ENCODE measurements at places on chromosomes 4 and X.

DNA sequence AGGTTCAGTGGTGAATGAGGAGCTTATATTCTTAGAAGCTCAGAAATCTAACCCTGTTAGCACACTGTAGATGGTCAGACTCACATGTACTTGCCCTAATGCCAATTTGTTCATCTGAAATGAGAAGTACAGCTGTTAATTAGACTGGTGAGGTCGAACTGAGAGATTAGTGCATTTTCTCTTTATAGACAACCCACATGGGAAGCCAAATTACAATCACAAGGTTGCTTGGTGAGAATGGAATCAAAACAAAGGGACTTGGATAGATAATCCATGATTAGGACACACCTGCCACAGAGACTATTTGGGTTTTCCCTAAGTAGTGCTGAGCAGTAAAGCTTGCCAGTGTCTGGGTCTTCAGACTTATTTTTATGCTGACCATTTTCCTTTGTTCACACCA lies 88.3 kb downstream of the POLA1 start:
- DNase-seq: no peak

DNA sequence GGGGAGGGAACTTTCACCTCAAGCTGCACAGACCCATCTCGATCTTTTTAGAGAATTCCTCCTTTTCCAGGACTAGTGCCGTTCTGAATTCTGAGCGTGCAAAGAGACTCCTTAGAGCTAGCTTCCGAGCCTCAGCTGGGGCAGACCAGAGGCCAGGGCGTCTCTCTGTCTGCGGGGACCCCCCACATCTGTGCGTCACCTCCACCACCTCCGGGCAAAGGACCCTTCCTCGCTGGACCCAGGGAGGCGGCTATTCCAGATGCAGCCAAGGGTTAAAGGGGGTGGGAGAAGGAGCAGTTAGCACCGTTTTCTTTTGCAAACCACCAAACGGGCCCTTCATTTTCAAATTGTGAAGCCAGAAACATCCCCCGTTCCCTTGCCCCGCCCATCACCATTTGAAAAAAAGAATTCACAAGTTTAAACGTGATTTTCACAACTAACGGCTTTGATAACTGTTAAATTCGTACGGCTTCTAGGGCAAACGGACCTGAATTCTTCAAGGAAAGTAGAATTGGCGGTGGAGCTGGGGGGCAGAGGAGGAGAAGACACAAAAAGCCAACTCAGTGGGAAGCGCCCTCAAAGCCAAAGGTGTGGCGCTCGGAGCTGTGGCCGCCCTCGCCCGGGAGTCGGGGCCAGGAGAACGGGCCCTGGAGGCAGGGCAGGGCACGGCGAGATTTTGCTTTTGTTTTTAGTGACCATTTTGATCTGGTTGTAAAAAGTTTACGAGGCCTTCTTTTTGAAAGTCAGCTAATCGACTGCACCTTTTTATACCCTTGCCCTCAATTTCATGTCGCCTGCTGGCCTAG lies 3.3 kb upstream of the PDGFRA start:
- DNase-seq: no peak

DNA sequence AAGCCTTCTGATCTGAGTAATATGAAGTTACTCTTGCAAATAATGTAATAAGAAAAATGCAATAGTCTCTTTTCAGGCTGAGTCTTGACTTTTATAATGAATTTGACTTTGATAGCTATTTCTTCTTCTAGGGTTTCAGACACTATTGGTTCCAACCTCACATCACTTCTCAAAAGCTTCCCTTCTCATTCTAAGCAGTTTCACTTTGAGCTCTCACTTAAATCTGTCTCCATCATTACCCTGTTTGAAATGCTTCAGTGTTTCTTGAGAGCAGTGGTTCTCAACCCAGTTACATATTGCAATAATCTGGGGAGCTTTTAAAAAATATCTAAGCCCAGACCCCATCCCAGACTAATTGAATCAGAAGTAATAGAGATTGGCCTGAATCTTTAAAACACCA lies 40.5 kb upstream of the BMP2K start:
- no peak for DNase-seq

GRCh38 chrX:122584981-122585380 lies 599.1 kb upstream of the GRIA3 start:
- DNase-seq: no peak

DNA sequence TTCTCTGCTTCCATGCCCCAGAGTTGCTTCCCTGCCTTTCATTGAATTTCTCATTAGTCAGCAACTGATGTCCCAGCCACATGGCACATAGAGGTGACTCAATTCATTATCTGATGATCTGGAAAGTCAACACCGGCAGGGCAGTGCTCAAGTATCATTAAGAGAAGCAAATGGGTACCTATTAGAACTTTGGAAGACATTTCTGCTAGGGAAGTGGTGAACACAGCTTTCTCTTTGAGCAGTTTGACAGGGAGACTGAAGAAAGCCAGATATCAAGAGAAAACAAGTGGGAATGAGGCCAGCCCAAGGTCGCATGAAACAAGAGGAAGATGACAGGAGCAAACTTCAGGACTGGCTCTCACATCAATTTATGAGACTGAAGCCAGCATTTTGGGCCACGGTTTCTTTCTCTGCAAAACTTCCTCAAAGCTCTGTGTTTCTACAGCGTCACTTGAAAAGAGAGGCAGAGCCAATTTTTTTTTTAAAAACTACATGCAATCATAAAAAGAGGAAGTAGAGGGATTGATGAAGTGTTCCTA lies 108.3 kb upstream of the RPS6KA3 start:
- no peak for DNase-seq

DNA sequence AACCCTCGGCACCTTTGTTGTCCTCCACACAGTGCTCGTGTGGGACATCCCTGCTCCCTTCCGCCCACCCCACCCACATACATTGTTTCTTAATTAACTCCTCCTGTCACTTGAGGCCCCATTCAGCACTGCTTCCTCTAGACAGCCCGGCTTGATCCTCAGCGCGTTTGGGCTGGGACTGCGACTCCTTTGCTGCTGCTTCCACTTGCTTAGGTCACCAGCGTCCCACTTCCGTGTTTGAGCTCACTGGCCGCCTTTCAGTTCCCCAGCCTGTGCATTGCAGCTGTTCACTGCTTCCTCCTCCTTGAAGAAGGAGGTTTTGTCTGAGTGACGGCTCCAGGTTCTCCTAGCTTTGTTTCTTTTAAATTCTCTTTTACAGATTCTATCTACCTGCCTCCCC lies 16.1 kb downstream of the RNF4 start:
- peak; percentile 54 for DNase-seq

DNA sequence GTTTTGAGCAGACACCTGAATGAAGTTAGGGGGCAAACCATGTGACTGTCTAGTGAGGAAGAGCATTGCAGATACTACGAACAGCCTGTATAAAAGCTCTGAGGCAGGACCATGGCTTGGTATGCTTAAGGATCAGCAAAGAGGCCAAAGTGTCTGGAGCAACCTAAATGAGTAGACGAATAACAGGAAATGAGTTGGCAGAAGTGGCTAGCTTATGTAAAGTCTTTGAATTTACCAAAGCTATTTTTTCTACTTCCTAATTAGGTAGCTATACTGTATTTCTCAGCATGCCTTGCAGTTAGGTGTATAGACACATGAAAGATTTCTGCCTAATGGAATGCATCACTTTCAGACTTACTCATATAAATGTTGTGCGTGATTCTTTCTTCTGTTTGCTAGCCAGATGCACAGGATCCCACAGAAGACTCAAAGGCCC lies 9.3 kb upstream of the GPRIN3 start:
- DNase-seq: peak; percentile 36

DNA sequence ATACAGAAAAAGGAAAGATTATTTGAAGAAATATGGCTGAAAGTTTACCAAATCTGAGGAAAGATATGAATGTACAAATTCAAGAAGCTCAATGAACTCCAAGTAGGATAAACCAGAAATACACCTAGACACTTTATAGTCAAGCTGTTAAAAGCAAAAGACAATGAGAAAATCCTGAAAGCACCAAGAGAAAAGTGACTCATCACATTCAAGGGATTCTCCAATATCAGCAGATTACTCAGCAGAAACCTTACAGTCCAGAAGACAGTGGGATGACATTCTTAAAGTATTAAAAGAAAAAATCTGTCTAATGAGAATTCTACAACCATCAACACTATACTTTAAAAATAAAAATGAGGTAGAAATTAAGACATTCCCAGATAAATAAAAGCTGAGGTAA lies 223.8 kb upstream of the ZCCHC13 start:
- no peak for DNase-seq

DNA sequence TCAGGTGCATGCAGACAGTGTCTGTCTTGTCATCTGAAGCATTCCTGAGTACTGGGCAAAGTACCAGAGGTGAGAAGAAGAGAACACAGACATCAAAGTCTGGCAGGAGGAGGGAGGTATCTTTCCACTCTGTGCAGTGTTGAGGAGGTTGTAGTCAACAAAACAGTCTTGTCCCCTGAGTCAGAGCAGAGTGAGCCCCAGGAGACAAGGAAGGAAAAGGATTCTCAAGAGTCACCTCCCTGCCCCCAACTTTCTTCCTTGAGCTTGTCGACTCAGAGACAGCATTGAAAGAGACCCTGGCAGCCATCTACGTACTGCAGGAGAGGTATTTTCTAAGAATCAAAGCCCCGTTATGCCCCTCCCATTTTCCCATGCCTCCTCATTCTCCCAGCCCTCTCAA lies 4.4 kb upstream of the SRPX start:
- DNase-seq: no peak

All from stimulated activated CD4-positive, alpha-beta T cell treated with anti-CD3 and anti-CD28 coated beads, Interleukin-4, amount 100 ng/mL, for 24 hours (primary cell).